ENCODE measurements at places on chromosomes 2 and 18.

- no peak for DNase-seq
Measured at GRCh38 chr2:25198209-25198525, 29.8 kb upstream of the POMC start.

GRCh38 chr2:191008286-191008685 lies 5.7 kb downstream of the STAT1 start:
- no peak for DNase-seq

DNA sequence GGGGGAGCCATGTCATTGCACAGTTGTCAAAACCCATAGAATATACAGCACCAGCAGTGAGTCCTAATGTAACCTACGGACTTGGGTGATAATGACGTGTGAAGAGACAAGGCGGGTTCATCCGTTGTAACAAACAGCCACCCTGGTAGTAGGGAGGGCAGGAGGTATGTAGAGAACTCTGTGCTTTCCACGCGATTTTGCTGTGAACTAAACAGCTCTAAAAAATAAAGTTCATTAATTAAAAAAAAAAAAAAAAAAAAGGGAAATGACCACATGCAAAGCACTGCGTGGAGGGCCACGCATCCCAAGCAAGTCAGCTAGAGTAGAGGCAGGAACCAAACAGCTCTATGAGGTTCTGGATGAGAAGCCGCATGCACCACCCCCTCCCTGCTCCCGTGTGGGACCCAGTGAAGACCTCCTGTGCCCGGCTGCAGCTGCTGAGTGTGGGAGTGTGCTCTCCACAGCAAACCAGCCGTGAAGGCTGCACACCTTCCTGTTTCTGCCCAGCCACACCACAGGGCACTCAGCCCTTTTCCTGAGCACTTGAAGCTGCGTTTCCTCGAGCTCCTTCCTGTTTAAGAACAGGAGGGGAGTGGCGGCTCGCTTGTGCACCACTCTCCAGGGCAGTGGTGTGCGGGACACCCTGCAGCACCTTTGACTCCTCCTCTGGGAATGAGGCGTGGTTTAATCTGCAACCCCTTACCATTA lies 65.6 kb downstream of the ODC1 start:
- no peak for DNase-seq

- DNase-seq = no peak
Measured at GRCh38 chr18:11572201-11572600, 37.2 kb upstream of the SLC35G4 start.

All from T-helper 2 cell treated with Interferon-gamma antibody and Interleukin-4, amounts not matched to agents 5 μg/mL and 100 μg/mL, for 36 hours (primary cell).